Ascending aorta (tissue), 2 donors: ENCODE measurements at places on chromosomes 7 and 10. TPM values are rescaled to one million over a fixed set of nuclear protein-coding genes. Genes with fewer than 3 reads are reported as not detected.

DNA sequence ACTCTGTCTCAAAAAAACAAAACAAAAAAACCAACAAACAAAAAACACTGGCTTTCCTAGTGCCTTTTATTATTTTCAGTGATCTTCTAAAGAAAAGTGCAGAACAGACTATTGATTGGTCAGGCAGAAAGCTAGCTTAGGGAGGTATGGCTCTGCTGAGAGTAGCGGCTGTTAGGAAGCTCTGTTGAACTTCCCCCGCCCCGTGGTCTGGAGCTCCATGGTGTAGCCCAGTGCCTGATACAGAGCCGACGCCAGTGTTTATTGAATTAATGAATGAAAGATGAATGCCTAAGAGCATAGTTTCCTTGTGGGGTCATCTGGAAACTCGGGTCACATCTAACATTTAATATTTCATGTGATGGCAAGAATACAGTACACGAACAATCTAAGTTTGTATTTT lies 90.5 kb upstream of the ARMC3 start:
- DNase-seq: no peak
- H3K36me3 ChIP-seq: no peaks in the 10 kb centered on the region
- H3K4me1 ChIP-seq: no peaks in the 10 kb centered on the region
- no peak overlapping the region for H3K27ac ChIP-seq
- H3K4me3 ChIP-seq: no peak overlapping the region

DNA sequence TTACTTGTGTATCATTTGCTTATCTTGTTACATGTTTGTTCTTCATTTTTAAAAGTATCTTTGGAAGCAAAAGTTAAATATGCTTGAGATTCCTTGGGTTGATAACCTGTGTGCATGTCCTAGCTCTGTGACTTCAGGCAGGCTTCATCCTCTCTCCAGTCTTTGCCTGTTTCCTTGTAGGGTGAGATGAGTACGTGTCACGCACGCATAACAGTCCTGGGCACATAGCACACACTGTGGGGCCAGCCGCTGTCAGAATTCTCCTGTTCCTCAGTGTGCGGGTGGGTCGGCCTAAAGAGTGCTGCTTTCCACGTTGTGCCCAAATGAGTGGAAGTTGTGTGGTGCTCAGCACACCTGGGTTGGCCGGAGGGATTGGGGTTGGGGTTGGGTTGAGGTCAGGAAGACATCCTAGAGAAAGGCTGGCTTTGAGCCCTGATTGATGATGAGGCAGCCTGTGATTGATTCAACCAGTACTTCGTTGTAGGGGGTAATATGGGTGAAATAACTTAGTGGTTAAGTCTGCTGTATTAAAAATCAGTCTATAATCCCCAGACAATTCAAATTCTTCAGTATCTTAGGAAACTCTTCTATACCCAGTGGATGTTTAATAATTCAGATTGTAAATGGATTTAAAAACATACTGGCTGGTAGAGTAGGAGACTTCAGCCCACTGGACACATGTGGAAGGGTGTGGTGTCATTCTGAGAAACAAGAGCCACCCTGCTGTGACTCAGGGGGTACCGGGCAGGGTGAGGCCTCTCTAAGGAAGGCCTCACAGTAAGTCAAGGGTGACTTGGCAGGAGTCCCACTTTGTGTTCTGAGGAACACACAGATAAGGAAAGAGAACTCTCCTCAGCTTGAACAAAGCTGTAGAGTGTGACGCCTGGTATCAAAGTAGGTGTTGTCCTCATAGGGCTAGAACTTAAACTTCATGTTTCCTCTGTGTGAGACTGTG lies 54.8 kb downstream of the DAGLB start:
- H3K27me3 ChIP-seq: no peaks in the 10 kb centered on the region
- peak; percentile 88 for DNase-seq
- H3K4me3 ChIP-seq: no peak overlapping the region

- H3K4me1 ChIP-seq: no peaks in the 10 kb centered on the region
- no peaks in the 10 kb centered on the region for H3K36me3 ChIP-seq
- H3K27me3 ChIP-seq: no peaks in the 10 kb centered on the region
- H3K27ac ChIP-seq: no peak overlapping the region
- DNase-seq: no peak
- no peak overlapping the region for H3K4me3 ChIP-seq
Observed at GRCh38 chr7:91151916-91152315, 112.3 kb upstream of the FZD1 start.

DNA sequence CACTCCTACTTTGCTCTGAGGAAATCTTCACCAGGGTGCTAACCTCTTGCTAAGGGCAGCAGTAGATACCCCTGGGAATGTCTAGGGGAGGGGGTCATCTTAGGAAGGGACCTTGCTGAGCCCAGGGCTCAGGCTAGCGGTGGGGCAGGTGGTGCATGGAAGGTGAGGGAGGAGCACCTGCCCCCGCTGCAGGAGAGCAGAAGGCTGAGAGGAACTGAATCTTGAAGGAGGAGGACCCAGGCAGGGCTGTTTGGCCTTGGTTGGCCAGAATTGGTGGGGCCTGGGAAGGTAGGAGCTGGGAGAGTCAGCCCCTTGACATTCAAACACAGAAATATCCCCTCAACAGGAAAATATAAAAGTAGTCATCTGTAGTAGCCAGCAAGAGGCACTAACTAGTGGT lies 7.0 kb downstream of the CALHM3 start:
- peak overlapping the region; percentile 2 for H3K27ac ChIP-seq
- H3K4me1 ChIP-seq: no peaks in the 10 kb centered on the region
- H3K27me3 ChIP-seq: no peaks in the 10 kb centered on the region
- H3K4me3 ChIP-seq: no peak overlapping the region
- H3K36me3 ChIP-seq: no peaks in the 10 kb centered on the region
- no peak for DNase-seq

- DNase-seq: no peak
- H3K36me3 ChIP-seq: no peaks in the 10 kb centered on the region
- H3K4me3 ChIP-seq: no peak overlapping the region
- H3K27me3 ChIP-seq: no peaks in the 10 kb centered on the region
- H3K27ac ChIP-seq: no peak overlapping the region
Observed at GRCh38 chr10:96890172-96890513, 58.0 kb downstream of the LCOR start.

- peaks cover 9% of the 10 kb centered on the region for H3K27me3 ChIP-seq
- H3K36me3 ChIP-seq: no peaks in the 10 kb centered on the region
- no peak overlapping the region for H3K27ac ChIP-seq
- H3K4me3 ChIP-seq: peak overlapping the region; percentile 8
Observed at GRCh38 chr7:69430384-69431021, 167.8 kb upstream of the AUTS2 start.

- peaks cover 18% of the 10 kb centered on the region for H3K4me1 ChIP-seq
- no peaks in the 10 kb centered on the region for H3K36me3 ChIP-seq
- DNase-seq: no peak
- H3K4me3 ChIP-seq: no peak overlapping the region
- no peaks in the 10 kb centered on the region for H3K27me3 ChIP-seq
Observed at GRCh38 chr10:6349846-6350535, 147.3 kb downstream of the PFKFB3 start.

DNA sequence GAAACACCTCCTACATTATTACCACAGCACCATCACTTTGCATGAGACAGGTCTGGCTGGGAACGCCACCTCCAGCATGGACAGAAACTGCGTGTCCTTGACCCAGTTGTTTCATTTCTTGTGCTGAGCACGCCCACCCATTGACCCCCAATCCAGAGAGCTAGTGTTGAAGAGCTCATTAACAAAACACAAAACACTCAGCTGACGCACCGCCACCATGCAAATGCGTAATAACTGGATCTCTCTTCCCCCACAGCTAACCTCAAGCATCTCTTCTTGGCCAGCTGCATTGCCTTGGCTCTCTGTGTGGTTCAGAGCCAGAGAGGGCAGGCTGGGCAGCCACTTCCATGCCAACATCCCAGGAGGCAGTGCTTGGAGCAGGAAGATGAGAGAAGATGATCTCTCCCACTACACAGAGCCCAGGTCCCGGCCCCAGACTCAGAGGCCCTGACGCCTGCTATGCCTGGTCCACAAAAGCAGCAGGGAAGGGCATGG lies 173.5 kb downstream of the PLXNA4 start:
- peak overlapping the region; percentile 35 for H3K4me3 ChIP-seq
- peak overlapping the region; percentile 78 for H3K27ac ChIP-seq
- H3K36me3 ChIP-seq: no peaks in the 10 kb centered on the region
- DNase-seq: peak; percentile 85
- H3K4me1 ChIP-seq: peaks cover 46% of the 10 kb centered on the region
- no peaks in the 10 kb centered on the region for H3K27me3 ChIP-seq

GRCh38 chr7:2698581-2699288 lies 10.7 kb downstream of the AMZ1 start:
- H3K4me1 ChIP-seq: peaks cover 3% of the 10 kb centered on the region
- H3K4me3 ChIP-seq: no peak overlapping the region
- no peaks in the 10 kb centered on the region for H3K36me3 ChIP-seq
- no peaks in the 10 kb centered on the region for H3K27me3 ChIP-seq

- no peak overlapping the region for H3K4me3 ChIP-seq
- H3K36me3 ChIP-seq: no peaks in the 10 kb centered on the region
- no peaks in the 10 kb centered on the region for H3K27me3 ChIP-seq
- no peak overlapping the region for H3K27ac ChIP-seq
Observed at GRCh38 chr10:6486309-6486708, 93.8 kb downstream of the PRKCQ start.

- no peaks in the 10 kb centered on the region for H3K36me3 ChIP-seq
- no peak overlapping the region for H3K4me3 ChIP-seq
- no peaks in the 10 kb centered on the region for H3K27me3 ChIP-seq
- H3K4me1 ChIP-seq: no peaks in the 10 kb centered on the region
Observed at GRCh38 chr10:114684084-114684821, 26.2 kb upstream of the ABLIM1 start.

DNA sequence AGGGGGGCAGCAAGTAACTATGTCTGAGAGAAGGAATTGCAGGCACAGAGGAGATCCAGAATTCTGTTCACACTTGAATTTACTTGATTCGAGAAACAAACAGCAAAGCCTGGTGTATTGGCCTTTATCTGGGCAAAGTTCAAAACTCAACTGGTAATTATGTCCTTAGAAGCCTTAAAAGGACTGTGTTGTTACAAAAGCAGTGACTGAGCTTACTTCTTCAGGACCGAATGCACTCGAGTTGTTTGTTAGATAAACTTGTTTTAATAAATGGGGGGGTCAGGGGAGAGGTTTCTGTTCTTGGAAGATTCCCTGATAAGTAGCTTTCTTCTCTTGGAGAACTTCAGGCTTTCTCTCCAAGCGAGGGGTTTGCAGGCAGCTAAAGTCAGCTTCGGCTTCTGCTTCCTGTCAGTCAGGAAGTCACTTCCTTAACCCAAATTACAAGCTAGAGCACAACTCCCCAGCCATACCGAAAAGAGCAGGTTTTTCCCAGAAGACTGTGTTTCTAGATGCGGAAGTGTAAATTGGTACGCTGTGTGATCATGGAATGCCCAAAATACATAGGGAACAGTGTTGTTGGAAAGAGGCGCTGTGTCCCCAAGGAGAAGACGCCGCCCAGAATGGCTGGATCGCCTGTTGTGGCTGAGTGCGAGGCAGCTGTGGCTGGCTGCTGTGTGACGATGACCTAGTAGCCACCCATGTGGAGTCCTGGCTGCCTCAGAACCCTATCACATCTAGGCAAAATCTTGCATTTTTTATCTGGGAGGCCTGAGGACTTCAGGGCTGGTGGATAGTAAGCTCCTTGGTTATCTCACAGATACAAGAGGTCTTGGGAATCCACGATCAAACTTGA lies 110.4 kb downstream of the TCF7L2 start:
- no peaks in the 10 kb centered on the region for H3K36me3 ChIP-seq
- no peaks in the 10 kb centered on the region for H3K27me3 ChIP-seq
- no peak for DNase-seq
- peak overlapping the region; percentile 89 for H3K27ac ChIP-seq
- peak overlapping the region; percentile 35 for H3K4me3 ChIP-seq
- H3K4me1 ChIP-seq: peaks cover 91% of the 10 kb centered on the region

GRCh38 chr10:96216775-96217174 lies 54.6 kb downstream of the BLNK start:
- no peak overlapping the region for H3K27ac ChIP-seq
- H3K4me1 ChIP-seq: no peaks in the 10 kb centered on the region
- no peaks in the 10 kb centered on the region for H3K27me3 ChIP-seq
- no peaks in the 10 kb centered on the region for H3K36me3 ChIP-seq
- H3K4me3 ChIP-seq: no peak overlapping the region
- no peak for DNase-seq

DNA sequence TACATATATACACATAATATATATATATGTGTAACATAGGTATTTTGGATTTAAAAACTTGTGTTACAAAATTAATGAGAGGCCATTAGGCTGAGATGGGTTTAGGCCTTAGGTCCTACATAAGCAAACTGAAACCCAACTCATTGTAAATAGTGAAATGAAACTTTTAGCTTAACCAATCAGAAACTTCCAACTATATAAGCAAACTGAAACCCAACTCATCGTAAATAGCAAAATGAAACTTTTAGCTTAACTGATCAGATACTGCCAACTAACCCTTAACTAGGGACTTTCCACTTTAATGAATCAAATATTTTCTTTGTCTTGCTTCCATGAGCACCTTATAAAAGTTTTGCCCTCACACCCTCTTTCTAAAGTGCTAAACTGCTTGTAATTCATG lies 17.3 kb upstream of the SAMD9L start:
- DNase-seq: no peak
- no peak overlapping the region for H3K27ac ChIP-seq
- no peaks in the 10 kb centered on the region for H3K36me3 ChIP-seq
- H3K27me3 ChIP-seq: no peaks in the 10 kb centered on the region
- no peak overlapping the region for H3K4me3 ChIP-seq
- no peaks in the 10 kb centered on the region for H3K4me1 ChIP-seq

DNA sequence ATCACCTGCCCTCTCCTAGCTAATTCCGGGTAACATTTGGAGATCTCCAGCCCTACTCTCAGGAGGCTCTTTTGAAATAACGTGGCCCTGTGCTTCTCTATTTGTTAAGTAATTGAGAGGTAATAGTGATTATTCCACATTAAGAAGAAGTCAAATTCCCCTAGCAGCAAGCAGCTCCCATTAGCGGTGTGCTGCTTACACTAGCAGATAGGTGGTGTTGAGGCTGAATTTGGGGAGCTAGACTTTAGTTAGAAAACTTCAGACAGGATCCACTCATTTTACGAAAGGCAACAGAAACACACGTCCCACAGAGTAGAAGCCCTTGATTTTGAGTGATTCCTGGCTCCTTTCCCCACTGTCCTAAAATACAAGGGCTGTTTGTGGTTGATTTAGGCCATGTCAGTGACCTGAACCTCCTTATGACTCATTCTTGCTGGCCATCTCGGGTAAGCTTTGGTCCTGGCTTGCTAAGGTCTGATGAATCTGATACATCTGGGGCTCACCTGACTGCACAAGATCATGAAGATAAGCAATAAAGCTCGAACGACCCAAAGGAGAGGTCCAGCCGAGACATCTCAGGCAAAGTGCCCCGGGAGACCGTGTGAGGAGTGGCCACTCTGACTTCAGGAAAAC lies 77.2 kb downstream of the FAM204A start:
- H3K27ac ChIP-seq: no peak overlapping the region
- H3K4me1 ChIP-seq: no peaks in the 10 kb centered on the region
- no peaks in the 10 kb centered on the region for H3K36me3 ChIP-seq

GRCh38 chr7:17275749-17276671 lies 22.4 kb upstream of the AHR start:
- H3K27ac ChIP-seq: peak overlapping the region; percentile 63
- no peak overlapping the region for H3K4me3 ChIP-seq
- DNase-seq: no peak
- no peaks in the 10 kb centered on the region for H3K36me3 ChIP-seq
- H3K27me3 ChIP-seq: no peaks in the 10 kb centered on the region

Gene KLHDC10
- 13.0 TPM for total RNA-seq

Gene HBP1
- 62.2 TPM for total RNA-seq

Gene EPO
- total RNA-seq: not detected

Gene PHF14
- total RNA-seq: 41.8 TPM

Gene TAS2R4
- not detected for total RNA-seq

Gene NUTM2E
- not detected for total RNA-seq

Gene PRF1
- total RNA-seq: 6.2 TPM

Gene TWNK
- 11.5 TPM for total RNA-seq

Gene CFTR
- 0.21 TPM for total RNA-seq

Gene SP8
- total RNA-seq: not detected
